ENCODE measurements at places on chromosomes 2 and 18.

GRCh38 chr2:455015-455705 lies 167.3 kb upstream of the ALKAL2 start:
- no peak for DNase-seq

DNA sequence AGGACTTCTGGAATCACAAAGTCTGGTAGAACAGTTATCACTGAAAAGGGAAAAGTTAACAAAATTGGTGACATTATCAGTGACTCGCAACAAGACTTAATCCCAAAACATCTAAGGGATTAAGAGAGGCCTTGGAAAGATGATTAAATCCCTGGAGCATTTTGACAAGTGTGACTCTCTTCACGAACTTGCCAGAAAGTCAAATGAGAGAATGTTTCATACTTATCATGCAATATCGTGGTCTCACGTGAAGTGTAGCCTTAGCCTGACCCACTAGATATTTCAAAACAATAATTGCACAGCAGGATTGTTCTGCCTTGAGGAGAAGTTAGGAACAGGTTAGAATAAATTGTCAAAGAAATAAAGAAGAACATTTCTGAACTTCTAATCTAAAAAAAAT lies 104.5 kb downstream of the COL6A3 start:
- DNase-seq: no peak

GRCh38 chr2:57962861-57963260 lies 83.7 kb upstream of the VRK2 start:
- no peak for DNase-seq

GRCh38 chr2:239192456-239192855 lies 208.4 kb downstream of the HDAC4 start:
- DNase-seq: no peak

- no peak for DNase-seq
These were observed 45.9 kb downstream of the PIKFYVE start for GRCh38 chr2:208311954-208312353.

DNA sequence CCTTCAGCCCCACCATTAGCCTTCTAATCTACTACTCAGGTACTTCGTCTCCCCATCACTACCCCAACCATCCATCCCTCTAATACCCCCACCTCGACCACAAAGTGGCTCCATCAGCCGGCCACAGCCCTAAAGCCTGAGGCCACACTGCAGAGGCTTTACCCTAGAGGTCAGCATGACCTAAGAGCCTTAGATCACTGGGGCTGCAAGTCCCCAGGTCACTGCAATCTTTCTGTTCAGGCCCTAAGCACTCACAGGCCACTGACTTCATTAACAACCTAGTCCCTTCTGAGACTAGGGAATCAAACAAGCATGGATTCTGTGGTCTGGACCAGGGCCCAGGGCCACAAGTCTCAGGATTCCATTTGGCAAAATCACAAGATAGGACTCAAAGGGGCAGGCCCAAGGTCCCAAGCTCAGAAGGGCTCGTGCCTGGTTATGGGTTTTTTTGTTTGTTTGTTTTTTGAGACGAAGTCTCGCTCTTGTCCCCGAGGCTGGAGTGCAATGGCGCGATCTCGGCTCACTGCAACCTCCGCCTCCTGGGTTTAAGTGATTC lies 37.0 kb upstream of the PKDCC start:
- no peak for DNase-seq

DNA sequence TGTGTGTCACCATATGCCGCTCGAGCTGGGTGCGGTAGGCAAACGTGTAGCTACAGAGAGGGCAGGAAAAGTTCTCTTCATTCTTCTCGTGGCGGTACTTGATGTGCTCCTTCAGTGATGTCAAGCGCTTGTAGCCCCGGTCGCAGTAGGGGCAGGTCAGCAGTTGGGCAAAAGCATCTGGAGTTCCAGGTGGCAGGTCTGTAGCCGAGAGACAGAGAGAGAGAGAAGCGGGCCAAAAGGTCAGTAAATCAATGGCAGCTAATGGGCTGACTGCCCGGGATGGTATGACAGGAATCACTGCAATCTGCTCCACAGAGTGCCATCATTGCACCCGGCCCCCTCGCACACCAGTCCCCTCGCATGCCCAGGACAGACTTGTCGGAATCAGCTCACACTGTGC lies 116.0 kb downstream of the ZEB2 start:
- peak; percentile 1 for DNase-seq

GRCh38 chr2:139175510-139175909 lies 395.3 kb upstream of the NXPH2 start:
- DNase-seq: no peak

DNA sequence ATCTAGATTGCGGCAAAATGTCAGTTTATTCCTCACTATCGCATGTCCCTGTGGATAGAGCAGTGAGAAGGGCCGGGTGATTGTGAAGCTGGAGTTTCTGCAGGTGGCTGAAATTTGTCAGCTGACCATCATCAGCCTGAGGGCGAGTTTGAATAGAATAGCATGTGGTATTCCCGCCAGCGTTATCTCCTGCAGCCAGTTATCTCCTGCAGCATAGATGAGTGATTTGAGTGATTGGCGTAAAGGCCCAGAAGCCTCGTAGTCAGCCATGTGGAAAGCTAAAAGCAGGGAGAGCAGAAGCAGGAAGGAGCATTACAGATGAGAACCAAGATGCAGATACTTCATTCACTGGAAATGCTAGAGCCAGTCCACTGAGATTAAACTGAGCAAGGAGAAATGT lies 65.5 kb downstream of the CABLES1 start:
- peak; percentile 86 for DNase-seq

GRCh38 chr2:126976721-126977328 lies 78.1 kb downstream of the TEX51 start:
- peak; percentile 81 for DNase-seq

GRCh38 chr2:239035361-239035814 lies 187.5 kb downstream of the TWIST2 start:
- DNase-seq: peak; percentile 28

- DNase-seq: peak; percentile 2
These were observed 339.5 kb upstream of the GCFC2 start for GRCh38 chr2:76050196-76050595.

DNA sequence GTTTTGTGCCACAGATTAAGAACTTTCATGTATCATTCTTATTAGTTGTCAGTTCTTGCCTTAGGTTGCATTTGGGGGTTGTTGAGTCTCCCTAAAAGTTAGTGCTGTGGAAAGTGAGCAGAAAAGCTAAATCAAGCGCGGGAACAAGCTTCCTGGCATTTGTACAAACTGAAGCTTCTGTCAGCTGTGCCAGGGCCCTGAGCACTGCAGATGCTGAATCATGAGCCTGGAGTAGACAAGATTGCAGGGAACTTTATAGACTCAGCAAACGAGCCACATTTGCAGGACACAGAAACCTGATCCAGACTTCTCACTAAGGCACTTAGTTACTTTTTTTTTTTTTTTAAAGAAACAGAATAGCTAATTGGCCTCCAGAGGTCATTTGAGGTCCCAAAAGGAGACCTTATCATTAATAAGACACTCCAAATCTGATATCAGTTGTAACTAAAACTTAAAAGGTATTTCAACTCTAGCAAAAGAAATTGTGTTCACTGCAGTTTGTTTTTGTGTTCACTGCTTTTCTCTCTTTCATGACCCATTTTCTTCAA lies 88.7 kb downstream of the ADAM23 start:
- DNase-seq: no peak

GRCh38 chr18:72995558-72995957 lies 127.8 kb upstream of the NETO1 start:
- no peak for DNase-seq

- DNase-seq: no peak
These were observed 1.6 kb upstream of the ARHGEF4 start for GRCh38 chr2:130834931-130835765.

- no peak for DNase-seq
These were observed 18.2 kb downstream of the KIDINS220 start for GRCh38 chr2:8819194-8819593.

- DNase-seq: no peak
These were observed 587.0 kb upstream of the DSEL start for GRCh38 chr18:68103561-68103960.

DNA sequence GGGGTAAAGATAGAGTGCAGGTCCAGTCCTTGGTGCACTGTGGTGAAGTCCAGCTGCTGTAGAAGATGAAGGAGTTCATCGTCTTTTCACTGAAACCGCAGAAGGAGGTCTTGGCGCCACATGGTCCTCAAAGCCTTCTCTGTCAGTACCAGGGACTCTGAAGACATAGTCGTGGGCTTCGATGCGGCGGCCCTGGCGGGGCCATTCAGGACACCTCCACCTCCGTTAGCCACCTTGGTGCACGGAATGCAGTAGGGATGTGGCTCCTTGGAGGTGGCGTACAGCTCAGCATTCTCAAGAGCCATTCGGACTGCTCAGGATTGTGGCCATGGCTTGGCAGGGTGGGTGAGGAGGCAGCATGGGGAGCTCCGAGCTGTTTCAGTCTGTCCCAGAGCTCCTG lies 418.8 kb downstream of the SUCLG1 start:
- no peak for DNase-seq

- no peak for DNase-seq
These were observed 4.5 kb upstream of the MAL start for GRCh38 chr2:95021023-95021416.

DNA sequence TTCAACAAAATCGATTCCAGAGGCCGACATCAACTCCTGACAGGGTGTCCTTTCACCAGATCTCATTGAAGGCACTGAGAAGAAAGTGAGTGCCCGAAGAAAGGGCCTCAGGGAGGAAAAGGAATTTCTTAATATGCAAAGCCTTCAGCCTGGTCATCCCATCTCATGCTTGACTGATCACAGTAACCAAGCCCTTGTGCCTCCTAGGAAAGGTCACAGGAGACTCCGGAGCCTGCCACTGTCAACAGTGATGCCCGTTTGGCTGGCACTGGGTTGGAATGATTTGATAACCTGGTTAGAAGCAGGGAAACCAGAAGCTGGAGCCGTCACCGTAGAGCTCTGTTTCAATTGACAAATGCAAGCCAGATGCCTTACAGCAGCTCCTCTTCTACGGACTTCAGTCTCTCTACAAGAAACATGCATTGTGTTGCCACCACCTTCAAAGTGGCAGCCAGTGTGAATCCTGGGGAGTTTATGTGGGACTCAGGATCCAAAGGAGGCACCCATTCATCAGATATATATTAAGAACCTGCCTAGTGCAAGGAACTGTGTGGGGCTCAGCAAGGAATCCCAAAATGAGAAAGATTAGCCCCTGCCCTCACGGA lies 24.6 kb downstream of the COX7A2L start:
- DNase-seq: no peak
